ENCODE measurements at places on chromosomes 3 and 15. TPM values are rescaled to one million over a fixed set of nuclear protein-coding genes. Genes with fewer than 3 reads are reported as not detected.

The MRPL3 gene
- 104 TPM for total RNA-seq

The GMNC gene
- not detected for total RNA-seq

The EHHADH gene
- 3.8 TPM for total RNA-seq

The SPTBN5 gene
- 0.13 TPM for total RNA-seq

The RTP1 gene
- not detected for total RNA-seq

The SAMMSON gene
- total RNA-seq: not detected

The PLEKHO2 gene
- 6.5 TPM for total RNA-seq

The ZCWPW2 gene
- not detected for total RNA-seq

The FSIP1 gene
- total RNA-seq: 0.65 TPM

The IL12A gene
- total RNA-seq: 1.1 TPM

The MAGI1 gene
- total RNA-seq: 3.8 TPM

The PIERCE2 gene
- total RNA-seq: 2.5 TPM

The IL5RA gene
- not detected for total RNA-seq

The CKMT1A gene
- 1.8 TPM for total RNA-seq

The ARGFX gene
- not detected for total RNA-seq

The CFAP92 gene
- total RNA-seq: not detected

The DUOXA2 gene
- total RNA-seq: not detected

The GPR87 gene
- total RNA-seq: 2.1 TPM

The PLXND1 gene
- 97.2 TPM for total RNA-seq

The SUCNR1 gene
- 0.09 TPM for total RNA-seq

The QRICH1 gene
- 38.9 TPM for total RNA-seq

The PCLAF gene
- 163 TPM for total RNA-seq

The SERPINI2 gene
- total RNA-seq: not detected

The DENND4A gene
- total RNA-seq: 5.2 TPM

The TMEM158 gene
- 15.3 TPM for total RNA-seq

The SLCO2A1 gene
- total RNA-seq: 0.19 TPM

The PAK6 gene
- total RNA-seq: 0.65 TPM

The THAP10 gene
- total RNA-seq: 5.0 TPM

The USP4 gene
- 13.2 TPM for total RNA-seq

The EPHB1 gene
- not detected for total RNA-seq

The SLC9C1 gene
- total RNA-seq: not detected

Data from A549 treated with GW870086 at 1 μM for 4 hours (cell line).